ENCODE measurements at places on chromosomes 4 and X. TPM values are rescaled to one million over a fixed set of nuclear protein-coding genes. Genes with fewer than 3 reads are reported as not detected.

Gene IL13RA1
- total RNA-seq, result 0.87 TPM

Gene RADX
- 18.4 TPM for total RNA-seq

Gene FGG
- not detected for total RNA-seq

Gene PPP2R2C
- total RNA-seq, result not detected

- no peak for DNase-seq
Measured at GRCh38 chr4:36027203-36027602, 217.1 kb downstream of the ARAP2 start.

GRCh38 chr4:142128529-142128928, 492.1 kb downstream of the IL15 start:
- no peak for DNase-seq

- DNase-seq, result no peak
Measured at GRCh38 chr4:7150036-7150635, 42.2 kb upstream of the SORCS2 start.

DNA sequence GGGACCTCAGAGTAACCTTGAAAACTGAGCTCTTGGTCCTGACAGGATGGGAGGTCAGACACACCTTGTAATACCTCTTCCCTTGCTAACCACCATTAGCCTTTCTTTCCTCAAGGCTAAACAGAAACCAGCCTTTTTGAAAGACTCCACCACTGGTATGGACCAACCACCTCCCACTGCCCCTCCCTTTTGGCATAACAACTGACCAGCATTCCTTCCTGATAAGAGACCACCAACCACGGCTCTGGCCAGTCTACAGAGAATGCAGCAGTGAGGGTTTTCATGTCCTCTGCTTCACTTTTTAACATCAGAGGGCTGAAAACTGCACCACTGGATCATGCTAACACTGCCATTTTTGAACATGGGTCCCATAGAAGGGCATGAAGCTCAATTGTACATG, 100.2 kb upstream of the MID1IP1 start:
- no peak for DNase-seq

- DNase-seq, result no peak
Measured at GRCh38 chr4:38113132-38113531, 152.9 kb downstream of the PTTG2 start.

DNA sequence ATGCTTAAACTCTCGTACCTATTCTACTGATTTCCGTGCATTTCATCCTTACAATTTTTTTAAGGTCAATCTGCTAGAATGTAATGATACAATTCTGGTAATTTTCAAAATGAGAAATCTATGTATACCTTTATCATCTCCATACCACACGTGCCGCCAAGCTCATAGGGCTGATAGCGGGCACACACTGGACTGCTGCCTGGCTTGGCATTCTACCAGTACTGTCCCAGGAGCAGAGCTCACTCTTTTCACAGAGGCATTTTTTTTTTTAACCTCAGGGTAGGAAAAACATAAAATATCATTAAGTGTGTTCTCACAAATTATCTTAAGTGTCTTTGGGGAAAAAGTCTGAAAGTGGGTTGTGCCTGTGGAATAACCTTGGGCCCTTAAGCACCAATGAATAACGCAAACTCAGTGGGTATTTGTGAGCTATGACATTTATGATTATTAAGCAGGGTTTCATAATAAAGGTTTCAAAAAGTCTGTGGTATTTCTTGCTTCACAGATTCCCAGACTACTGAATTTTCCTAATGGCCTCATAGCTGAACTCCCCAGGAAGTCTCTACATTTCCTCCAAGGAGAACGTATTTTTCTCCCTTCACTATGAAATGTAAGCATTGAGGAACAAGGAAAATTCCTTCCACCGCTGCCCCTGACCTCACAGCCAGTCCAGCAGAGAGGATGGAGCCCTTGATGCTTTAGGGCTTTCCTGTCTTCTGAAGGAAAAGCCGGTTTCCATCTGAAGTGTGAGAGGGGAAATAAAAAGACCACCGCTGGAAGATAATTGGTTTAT, 125.2 kb downstream of the ELOVL6 start:
- no peak for DNase-seq

- DNase-seq, result no peak
Measured at GRCh38 chr4:117225471-117225870, 140.1 kb upstream of the TRAM1L1 start.
